ENCODE measurements at places on chromosomes 1 and 21. TPM values are rescaled to one million over a fixed set of nuclear protein-coding genes. Genes with fewer than 3 reads are reported as not detected.

- DNase-seq = no peak
Measured at GRCh38 chr1:32126770-32127169, 18.9 kb downstream of the KPNA6 start.

- no peak for DNase-seq
Measured at GRCh38 chr1:196535727-196536126, 72.5 kb downstream of the KCNT2 start.

DNA sequence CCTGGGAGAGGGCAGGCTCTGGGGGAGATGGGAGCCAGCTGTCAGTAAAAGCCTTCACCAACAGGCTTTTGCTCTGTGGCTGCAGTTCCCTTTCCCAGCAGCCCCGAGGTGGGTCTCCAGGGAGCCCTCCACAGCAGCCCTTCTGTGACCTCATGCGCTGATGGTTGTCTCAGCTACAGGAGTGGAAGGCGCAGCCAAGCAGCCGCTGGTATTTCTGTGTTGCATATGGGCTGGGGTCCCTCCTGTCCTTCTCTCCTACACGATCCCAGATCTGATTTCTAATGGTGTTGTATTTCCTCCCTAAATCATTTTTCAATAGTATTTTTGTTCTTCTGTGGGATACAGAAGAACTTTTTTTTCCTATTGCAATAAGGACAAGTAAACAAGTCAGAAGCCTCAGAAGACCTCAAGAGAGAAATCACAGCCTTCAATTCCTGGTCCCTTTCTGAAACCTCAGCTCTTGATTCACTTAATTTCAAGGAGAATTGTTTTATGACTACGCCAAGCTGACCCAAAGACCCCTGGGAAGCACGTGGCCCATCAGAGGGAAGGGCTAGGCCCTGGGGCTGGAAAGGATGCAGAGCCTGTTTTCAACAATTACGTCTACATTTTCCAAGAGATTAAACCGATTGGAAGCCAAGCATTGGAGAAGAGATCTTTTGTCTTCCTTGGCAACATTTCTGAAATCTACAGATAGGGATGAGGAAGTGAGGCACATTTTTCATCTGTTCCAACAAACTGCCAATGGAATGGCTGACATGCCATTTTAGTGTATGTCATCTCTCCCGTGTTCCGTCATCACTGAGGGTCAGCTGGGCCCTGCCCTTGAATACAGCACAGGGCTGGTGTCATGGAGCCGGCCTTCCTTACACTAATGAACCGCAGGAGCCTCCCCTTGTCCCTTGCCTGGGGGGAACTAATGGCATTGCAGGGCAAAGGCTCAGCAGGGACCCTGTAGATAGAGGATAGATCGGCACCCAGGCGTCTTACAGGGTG lies 42.0 kb upstream of the SCCPDH start:
- no peak for DNase-seq

DNA sequence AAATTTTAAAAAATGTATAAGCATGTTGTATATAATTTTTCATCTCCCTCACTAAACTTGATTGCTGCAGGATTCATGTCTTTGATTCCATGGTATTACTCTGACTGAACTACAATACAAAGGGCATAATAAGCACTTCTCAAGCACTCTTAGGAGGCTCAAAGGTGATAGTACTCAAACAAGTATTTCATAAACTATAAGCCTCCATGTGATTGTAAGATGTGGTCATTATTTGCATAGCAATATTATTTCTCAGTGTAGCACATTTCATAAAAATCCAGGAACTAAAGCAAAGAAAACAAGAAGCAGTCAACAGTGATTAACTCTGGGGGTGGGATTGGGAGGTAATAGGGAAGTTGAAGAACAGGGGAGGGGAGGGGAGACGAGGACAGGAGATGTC lies 106.2 kb upstream of the DPT start:
- no peak for DNase-seq

Gene SZT2
- total RNA-seq = 34.8 TPM

GRCh38 chr21:35384375-35384774 lies 335.3 kb upstream of the RUNX1 start:
- DNase-seq = no peak

- no peak for DNase-seq
Measured at GRCh38 chr1:177645491-177646190, 324.2 kb downstream of the SEC16B start.

Gene TMPRSS15
- total RNA-seq = not detected

Gene HPDL
- not detected for total RNA-seq

Gene FTCD
- total RNA-seq = not detected
